ENCODE measurements at places on chromosomes 16 and 17. TPM values are rescaled to one million over a fixed set of nuclear protein-coding genes. Genes with fewer than 3 reads are reported as not detected.

The CHST6 gene
- total RNA-seq: 0.27 TPM

The SERPINF2 gene
- 4.6 TPM for total RNA-seq

The DHRS7C gene
- not detected for total RNA-seq

The CEP112 gene
- total RNA-seq: 1.1 TPM

The PPP1R27 gene
- total RNA-seq: 1.3 TPM

The KRT12 gene
- not detected for total RNA-seq

The C16orf86 gene
- 15.9 TPM for total RNA-seq

The SPNS2 gene
- 101 TPM for total RNA-seq
